ENCODE measurements at places on chromosomes 4 and X.

GRCh38 chrX:109710181-109710580 is 22.9 kb downstream of the ACSL4 start:
- DNase-seq: no peak

DNA sequence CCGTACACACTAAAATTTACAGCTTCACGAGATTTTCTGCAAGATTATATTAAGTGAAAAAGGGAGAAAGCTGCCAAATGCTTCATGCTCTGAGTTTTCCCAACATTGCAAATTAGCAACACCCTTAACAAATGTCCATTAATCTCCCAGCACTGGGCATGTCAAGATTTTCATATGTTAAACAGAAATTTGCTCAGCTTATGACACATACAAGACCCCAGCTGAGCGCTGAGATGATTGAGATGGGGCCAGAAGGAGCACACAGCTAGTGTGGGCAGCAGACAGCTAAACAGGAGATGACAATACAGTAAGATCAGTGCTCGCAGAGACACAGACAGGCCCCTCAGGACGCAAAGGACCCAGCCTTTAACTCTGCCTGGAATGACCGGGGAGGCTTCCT is 208.8 kb downstream of the STK32B start:
- no peak for DNase-seq

- no peak for DNase-seq
Measured at GRCh38 chr4:1874201-1874600, 3.0 kb downstream of the NSD2 start.

DNA sequence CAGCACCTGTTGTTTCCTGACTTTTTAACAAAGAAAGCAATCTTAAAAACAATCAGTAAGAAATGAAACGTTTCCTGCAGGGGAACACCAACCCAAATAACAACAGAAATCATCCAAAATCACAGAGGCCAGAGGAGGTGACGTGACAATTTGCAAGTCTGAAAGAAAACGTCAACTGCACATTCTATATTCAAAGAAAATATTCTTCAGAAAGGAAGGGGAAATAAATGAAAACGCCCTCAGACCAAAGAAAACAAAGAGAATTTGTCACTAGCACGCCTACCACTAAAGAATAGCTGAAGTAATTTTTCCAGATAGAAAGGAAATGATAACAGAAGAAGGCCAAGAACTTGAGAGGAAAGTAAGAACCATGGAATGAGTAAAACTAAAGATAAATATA is 74.4 kb downstream of the CASP3 start:
- no peak for DNase-seq

DNA sequence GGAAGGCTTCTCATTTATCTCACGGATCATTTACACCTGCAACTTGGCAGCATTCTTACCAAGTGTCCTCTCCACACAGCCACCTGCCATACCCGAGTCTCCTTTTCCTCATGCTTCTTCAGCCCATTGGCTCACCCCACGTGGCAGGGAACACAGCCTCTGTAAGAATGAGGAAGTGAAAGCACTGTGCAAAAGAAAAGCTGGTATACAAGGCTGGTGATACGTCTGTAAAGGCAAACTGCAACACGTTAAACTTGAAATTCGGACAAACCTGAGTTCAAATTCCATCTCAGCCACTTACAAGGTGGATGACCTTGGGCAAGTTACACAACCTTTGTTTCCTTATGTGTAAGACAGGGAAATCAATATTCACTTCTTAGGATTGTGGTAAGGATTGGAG is 164.0 kb upstream of the RASGEF1B start:
- no peak for DNase-seq

DNA sequence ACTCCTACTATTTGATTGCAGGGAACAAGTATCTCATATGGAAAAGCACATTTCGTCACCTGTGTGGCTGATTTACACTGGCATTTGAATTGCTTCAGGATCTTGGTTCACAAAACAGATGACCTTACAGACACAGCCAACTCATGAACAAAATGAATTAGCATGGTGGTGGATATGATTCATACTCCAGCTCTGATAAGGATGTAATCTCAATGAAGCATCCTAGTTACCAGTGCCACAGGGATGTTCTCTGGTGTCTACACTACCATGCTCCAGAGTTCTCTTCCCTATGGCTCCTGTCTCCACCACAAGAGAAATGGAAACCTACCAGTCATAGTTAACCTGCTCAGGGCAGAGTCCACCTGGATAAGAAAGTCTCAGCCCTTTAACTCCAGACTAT is 40.7 kb downstream of the TEC start:
- DNase-seq: no peak

GRCh38 chrX:116272861-116273260 is 102.3 kb downstream of the AGTR2 start:
- no peak for DNase-seq

DNA sequence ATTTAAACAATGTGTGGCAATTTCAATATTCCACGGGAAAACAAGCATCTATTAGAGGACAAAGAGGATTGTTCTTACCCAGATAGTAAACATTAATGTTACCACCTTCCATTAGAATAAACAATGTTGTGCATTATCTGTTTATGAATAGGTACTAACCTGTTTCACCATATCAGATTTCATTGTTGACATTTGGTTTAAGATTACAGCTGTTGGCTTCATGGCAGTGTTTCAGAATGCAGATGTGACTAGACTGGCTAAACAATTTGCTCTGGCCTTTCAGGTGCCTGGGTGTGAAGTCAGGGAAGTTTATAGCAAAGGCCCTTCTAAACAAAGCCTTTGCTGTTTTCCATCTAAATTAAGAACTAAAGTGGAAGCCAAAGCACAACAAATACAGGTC is 464.7 kb upstream of the FAM47C start:
- no peak for DNase-seq

- DNase-seq: no peak
Measured at GRCh38 chrX:3938587-3938986, 225.1 kb upstream of the PRKX start.

GRCh38 chr4:183919141-183919540 is 14.0 kb downstream of the STOX2 start:
- DNase-seq: no peak

DNA sequence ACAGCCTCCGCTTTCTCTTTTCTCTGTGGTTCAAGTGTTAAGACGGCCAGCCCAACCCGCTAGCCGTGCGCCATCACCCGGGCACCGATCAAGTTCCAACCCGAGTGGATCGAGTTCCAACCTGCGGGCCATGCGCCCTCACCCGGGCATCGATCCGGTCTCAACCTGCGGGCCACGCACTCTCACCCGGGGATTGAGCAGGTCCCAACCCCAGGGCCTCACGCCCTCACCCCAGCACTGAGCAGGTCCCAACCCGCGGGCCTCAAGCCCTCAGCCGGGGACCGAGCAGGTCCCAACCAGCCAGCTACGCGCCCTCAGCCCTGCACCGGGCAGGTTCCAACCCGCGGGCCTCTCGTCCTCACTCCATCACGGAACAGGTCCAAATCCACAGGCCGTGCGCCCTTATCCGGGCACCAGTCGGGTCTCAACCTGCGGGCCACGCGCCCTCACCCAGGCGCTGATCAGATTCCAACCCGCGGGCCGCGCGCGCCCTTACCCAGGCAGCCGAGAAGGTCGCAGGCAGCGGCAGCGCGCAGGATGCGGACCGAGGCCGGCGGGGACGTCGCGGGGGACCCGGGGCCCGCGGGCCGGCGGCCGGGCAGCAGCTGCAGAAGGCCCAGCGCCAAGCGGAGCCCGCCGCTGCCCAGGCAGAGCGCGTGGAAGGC is 443 bp downstream of the GPR143 start:
- DNase-seq: no peak

DNA sequence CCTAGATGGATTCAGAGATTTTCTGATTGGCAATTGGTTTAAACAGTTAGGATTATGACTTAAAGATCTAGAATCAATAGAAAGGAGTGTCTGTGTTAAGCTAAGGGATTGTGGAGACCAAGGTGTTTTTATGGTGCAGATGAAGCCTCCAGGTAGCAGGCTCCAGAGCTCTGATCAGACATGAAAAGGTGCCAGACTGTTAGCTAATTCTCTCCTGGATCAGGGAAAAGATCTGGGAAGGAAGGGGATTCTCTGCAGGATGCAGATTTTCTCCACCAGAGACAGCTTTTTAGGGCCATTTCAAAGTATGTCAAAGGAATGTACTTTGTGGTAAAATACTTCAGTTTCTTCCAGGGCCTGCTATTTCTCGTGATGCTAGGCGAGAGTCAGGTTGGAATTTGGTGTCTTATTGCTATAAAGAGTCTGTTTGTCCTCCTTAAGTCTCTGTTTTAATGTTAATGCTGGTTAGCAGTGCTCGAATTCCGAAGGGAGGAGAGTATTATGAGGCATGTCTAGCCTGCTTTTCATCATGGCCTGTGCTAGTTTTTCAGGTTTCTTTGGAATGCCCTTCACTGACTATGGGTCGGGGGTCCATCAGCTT is 12.0 kb upstream of the GPR78 start:
- DNase-seq: no peak

GRCh38 chr4:163587867-163588266 is 93.4 kb downstream of the TMA16 start:
- no peak for DNase-seq

- DNase-seq: no peak
Measured at GRCh38 chr4:40669504-40669903, 39.8 kb upstream of the RBM47 start.

GRCh38 chrX:37603938-37604409 is 32.5 kb downstream of the LANCL3 start:
- no peak for DNase-seq

GRCh38 chrX:53255738-53256191 is 25.6 kb downstream of the IQSEC2 start:
- DNase-seq: no peak

- no peak for DNase-seq
Measured at GRCh38 chr4:15729910-15730533, 27.2 kb downstream of the BST1 start.

- no peak for DNase-seq
Measured at GRCh38 chrX:45756557-45756956, 555.9 kb upstream of the DIPK2B start.

- DNase-seq: no peak
Measured at GRCh38 chr4:147916351-147916750, 184.5 kb downstream of the ARHGAP10 start.

GRCh38 chr4:39030725-39031124 is 1.5 kb downstream of the TMEM156 start:
- DNase-seq: no peak

DNA sequence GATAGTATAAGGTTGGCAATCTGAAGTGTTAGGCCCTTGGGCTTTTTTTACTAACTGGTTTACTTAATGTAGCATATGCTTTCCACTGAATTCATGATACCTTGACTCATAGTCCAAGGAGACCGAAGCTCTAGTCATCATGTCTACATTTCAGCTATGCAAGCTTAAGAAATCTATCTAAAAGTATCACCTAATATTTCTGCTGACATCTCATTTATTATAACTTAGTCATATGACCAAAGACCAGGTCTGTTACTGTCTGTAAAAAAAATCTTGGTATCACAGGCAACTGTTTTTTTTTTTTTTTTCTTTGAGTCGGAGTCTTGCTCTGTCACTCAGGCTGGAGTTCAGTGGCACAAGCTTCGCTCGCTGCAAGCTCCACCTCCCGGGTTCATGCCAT is 814.0 kb upstream of the NDST4 start:
- no peak for DNase-seq

- peak; percentile 5 for DNase-seq
Measured at GRCh38 chrX:107025545-107025944, 25.5 kb upstream of the MORC4 start.

- no peak for DNase-seq
Measured at GRCh38 chr4:165115301-165115700, 2.6 kb upstream of the TMEM192 start.

- DNase-seq: no peak
Measured at GRCh38 chr4:149741186-149741831, 74.3 kb downstream of the IQCM start.

DNA sequence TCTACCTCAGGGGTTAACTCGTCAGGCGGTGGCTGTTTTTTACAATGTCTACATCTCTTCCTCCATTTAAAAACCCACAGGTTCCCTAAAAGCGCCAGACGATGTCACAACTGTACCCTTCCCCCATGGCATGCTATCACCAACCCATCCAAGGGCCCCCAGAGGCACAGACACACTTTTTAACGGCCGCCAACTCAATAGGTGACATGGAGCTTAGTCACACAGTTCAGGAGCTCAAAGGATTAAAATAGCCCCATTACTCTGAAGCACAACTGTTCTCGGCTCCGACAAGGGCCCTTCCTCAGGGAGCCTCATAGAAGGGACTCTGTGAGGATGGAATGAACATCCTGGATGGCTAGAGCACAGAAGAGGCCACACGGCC is 12.4 kb downstream of the SH3KBP1 start:
- no peak for DNase-seq

- DNase-seq: peak; percentile 66
Measured at GRCh38 chr4:81472281-81473182, 825 bp upstream of the RASGEF1B start.

DNA sequence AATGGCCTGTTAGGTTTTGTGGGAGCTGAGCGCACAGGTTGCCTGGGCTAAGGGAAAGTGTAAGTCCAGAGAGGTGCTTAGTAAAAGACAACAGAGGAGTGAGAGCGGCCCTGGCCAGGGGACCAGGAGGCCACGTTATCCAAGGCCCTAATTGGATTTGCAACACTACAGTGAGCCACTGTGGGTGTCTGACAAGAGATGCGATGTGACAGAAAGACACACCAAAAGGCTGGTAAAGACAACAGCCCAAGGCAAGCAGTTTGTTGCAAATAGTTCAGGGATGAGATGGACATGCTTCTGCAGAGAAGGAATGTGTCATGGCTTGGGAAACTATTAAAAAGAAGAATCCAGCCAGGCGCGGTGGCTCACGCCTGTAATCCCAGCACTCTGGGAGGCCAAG is 162.7 kb upstream of the KIT start:
- DNase-seq: no peak

- no peak for DNase-seq
Measured at GRCh38 chr4:88006956-88007303, 505 bp upstream of the PKD2 start.

GRCh38 chr4:88575186-88575585 is 17.1 kb upstream of the HERC3 start:
- no peak for DNase-seq

DNA sequence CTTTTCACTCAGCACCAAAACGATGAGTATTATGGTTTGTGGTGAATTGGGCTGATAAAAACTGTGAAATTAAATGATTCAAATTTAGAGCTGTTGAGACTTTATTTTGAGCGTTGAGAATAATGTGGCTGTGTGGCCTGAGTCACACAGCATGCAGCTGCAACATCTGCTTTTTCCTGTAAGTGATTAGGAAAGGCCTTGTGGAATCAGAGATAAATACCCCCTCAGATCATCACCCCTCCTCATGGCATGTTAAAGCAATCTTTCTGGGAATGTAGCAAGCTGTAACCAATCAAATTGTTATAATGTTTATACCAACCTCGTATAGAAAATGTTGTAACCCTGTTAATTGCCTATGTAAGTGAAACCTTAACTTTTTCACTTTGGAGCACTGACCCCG is 90.0 kb upstream of the GRPR start:
- DNase-seq: no peak

- no peak for DNase-seq
Measured at GRCh38 chr4:67522851-67523671, 22.2 kb downstream of the CENPC start.

DNA sequence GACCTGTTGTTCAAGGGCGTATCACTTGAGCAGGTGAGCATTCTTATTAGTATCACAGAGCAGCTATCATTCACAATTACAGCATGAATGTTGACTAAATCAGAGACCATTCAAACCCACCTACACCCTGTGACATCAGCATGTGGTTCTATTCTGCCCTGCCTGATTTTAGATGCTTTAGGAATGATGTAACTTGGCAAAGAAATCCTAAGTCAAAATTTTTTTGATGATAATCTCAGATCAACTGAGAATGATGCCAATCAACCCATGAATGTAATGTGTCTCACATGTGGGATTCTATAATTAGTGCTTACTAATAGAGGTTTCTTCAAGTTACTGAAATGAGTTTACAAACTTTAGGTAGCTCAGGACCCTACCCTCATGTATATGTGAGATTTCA is 13.4 kb upstream of the CHIC2 start:
- DNase-seq: no peak

Data from right renal cortex interstitium (tissue), 3 donors.